Activated CD4-positive, alpha-beta T cell treated with anti-CD3 and anti-CD28 coated beads for 36 hours (primary cell): ENCODE measurements at places on chromosomes 13 and 19. TPM values are rescaled to one million over a fixed set of nuclear protein-coding genes. Genes with fewer than 3 reads are reported as not detected.

GRCh38 chr13:28991764-28992163 lies 171.6 kb downstream of the MTUS2 start:
- H3K27ac ChIP-seq: no peak overlapping the region
- no peak overlapping the region for H3K4me3 ChIP-seq
- no peak for DNase-seq

DNA sequence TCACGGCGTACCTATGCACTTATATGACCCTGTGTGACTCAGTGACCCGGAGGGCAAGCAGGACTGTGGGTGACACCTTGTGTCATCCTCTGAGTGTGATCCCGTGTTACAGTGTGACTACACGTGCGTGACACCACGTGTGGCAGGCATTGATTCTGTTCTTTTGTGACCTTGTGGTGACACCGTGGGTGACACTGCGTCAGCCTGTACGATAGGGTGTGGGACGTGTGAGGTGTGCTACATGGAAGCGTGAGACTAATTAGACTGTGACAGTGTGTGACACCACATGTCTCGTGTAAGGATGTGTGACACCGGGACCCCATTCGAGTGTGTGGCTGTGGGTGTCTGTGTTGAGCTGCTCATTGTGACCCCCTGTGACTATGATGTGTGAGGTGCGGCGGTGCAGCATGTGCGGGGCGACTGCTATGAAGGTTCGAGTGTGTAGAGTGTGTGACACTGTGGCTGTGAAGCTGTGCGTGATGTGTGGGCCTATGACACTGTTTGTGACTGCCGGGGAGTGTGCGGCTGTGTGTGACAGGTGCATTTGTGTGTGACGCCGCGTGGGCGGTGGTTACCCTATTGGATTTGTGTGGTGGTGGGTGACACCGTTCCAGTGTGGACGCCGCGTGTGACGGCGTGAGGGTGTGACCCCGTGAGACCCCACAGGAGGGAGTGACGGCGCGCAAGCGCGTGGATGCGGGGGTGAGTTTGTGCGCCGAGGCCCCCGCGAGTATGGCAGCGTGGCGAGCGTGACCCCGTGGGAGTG lies 399 bp upstream of the SPTBN4 start:
- H3K4me1 ChIP-seq: peaks cover 30% of the 10 kb centered on the region
- H3K36me3 ChIP-seq: peaks cover 4% of the 10 kb centered on the region
- H3K4me3 ChIP-seq: peak overlapping the region; percentile 77
- DNase-seq: peak; percentile 89

DNA sequence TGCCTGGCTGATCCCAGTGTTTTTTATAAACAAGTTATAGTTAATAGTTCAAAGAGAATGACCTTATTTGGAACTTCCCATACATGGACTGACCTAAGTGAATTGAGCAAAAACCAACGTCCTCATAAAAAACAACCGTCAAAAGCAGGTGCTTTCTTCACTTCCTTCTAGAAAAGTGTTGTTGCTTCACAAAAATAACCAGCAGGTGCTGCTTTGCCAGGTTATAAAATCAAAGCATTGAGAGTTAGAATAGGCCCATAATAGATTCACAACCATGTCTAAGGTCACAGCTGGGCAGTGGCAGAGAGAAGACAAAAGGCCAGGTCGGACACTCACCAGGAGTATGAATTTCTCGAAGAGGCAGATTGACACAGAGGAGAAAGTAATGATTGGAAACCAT lies 9.5 kb downstream of the RUBCNL start:
- no peaks in the 10 kb centered on the region for H3K36me3 ChIP-seq
- H3K27ac ChIP-seq: no peak overlapping the region
- peaks cover 5% of the 10 kb centered on the region for H3K4me1 ChIP-seq
- no peak overlapping the region for H3K4me3 ChIP-seq
- no peak for DNase-seq

The ARL11 gene
- 0.85 TPM for total RNA-seq

The IGSF23 gene
- not detected for total RNA-seq

The PABPC3 gene
- total RNA-seq: 0.64 TPM
